ENCODE measurements at places on chromosomes 4 and X.

GRCh38 chr4:60814549-60814948, 385.6 kb upstream of the ADGRL3 start:
- H3K4me3 ChIP-seq = no peak overlapping the region
- no peaks in the 10 kb centered on the region for H3K36me3 ChIP-seq
- no peak for DNase-seq
- H3K27me3 ChIP-seq = no peaks in the 10 kb centered on the region
- H3K27ac ChIP-seq = no peak overlapping the region
- H3K4me1 ChIP-seq = no peaks in the 10 kb centered on the region

GRCh38 chr4:112910109-112910736, 139.2 kb upstream of the ANK2 start:
- no peak overlapping the region for H3K27ac ChIP-seq
- H3K4me1 ChIP-seq = no peaks in the 10 kb centered on the region
- DNase-seq = no peak
- no peak overlapping the region for H3K4me3 ChIP-seq

- peaks cover 13% of the 10 kb centered on the region for H3K4me1 ChIP-seq
- H3K4me3 ChIP-seq = no peak overlapping the region
- no peak for DNase-seq
- no peak overlapping the region for H3K27ac ChIP-seq
- H3K36me3 ChIP-seq = no peaks in the 10 kb centered on the region
Observed at GRCh38 chrX:150880808-150881165, 17.7 kb downstream of the CD99L2 start.

DNA sequence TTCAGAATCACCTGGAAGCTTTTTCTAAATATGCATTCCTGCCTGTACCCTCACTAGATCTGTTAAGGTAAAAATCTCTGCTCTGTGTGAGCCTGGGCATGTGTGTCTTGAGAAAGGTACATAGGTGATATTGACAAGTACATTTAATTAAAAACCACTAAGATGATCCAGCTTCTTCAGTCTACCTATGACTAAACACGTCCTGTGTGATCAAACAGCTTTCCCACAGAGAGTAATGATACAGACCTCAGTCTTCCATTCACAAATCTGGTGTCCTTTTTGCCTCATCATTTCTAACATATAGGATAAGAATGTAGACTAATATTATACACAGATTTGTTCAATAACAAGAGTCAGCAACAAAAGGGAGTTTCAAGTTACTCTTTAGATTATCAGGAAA, 42.6 kb downstream of the GALNT7 start:
- no peaks in the 10 kb centered on the region for H3K4me1 ChIP-seq
- H3K27me3 ChIP-seq = no peaks in the 10 kb centered on the region
- H3K27ac ChIP-seq = no peak overlapping the region

DNA sequence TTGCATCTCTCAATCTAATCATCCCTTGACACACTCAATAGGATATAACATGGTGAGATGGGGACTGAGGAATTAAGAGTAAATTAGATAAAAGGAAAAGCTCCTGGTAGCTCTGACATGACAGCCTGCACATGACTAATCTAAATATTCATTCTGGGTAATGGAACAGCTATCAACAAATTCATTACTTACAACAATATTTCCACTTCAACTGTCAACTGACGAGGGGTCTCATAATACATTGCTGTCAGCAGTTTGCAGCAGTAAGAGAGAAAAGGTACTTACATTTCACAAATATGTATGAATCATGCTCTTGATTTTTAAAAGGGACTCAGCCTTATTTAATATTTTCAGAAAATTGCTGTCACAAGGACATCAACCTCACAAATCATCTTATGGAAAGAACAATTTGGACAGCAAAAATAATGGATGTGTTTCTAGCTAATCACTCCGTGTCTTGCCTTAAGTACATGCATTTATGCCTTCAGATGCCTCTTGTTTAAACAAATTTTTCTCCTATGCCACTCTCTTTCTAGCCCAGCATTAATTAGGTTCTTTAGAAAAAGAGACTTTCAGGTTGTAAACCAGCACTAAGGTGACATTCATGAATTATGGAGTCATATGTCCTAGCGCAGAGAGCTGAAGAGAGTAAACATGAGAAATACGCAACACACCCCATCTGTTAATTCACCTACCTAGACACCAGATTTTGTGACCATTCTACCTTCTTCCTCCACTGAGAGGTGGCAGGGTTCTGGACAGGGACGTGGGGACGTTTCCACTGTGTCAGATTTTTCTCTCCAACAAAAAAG, 99.6 kb upstream of the TMEM150C start:
- no peaks in the 10 kb centered on the region for H3K4me1 ChIP-seq
- H3K27me3 ChIP-seq = no peaks in the 10 kb centered on the region
- no peaks in the 10 kb centered on the region for H3K36me3 ChIP-seq
- no peak overlapping the region for H3K27ac ChIP-seq
- DNase-seq = no peak

GRCh38 chrX:141669689-141670088, 28.9 kb downstream of the SPANXD start:
- no peak overlapping the region for H3K4me3 ChIP-seq
- H3K36me3 ChIP-seq = no peaks in the 10 kb centered on the region
- no peaks in the 10 kb centered on the region for H3K4me1 ChIP-seq
- DNase-seq = no peak

DNA sequence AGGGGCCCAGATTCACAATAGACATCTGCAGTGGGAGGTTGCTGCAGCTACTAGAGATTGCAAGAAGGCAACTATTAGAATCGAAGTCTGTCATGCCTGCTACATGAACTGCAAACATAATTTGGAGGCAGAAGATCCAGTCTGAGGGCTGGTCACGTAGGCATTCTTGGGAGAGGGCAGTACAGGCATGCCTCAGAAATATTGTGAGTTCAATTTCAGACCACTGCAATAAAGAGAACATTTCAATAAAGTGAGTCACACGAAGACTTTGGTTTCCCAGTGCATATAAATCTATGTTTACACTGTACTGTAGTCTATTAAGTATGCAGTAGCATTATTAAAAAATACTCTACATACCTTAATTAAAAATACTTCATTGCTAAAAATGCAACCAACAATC, 585.8 kb upstream of the FAT1 start:
- no peaks in the 10 kb centered on the region for H3K4me1 ChIP-seq
- H3K36me3 ChIP-seq = no peaks in the 10 kb centered on the region
- H3K27ac ChIP-seq = no peak overlapping the region

DNA sequence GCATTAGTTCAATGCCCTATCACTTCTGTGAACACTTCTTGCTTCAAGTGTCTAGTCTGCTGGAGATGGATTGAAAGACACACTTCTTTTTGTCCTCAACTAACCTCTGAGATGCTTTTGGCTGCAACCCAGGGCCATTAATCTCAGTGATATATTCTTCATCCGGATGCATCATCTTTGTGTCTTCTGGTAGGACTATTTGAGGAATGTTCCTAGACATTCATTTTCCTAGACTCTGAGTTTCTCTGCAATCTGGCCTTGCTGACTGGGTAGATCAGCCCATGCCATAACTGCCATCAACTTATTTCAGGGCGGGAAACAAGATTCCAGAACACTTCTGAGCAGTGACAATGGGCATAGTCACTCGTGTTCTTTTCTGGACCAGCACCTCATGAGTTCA, 329.4 kb downstream of the PDGFC start:
- no peaks in the 10 kb centered on the region for H3K27me3 ChIP-seq
- no peak for DNase-seq
- H3K36me3 ChIP-seq = no peaks in the 10 kb centered on the region
- H3K4me1 ChIP-seq = no peaks in the 10 kb centered on the region

GRCh38 chr4:46073778-46074177, 50.1 kb downstream of the GABRG1 start:
- no peak overlapping the region for H3K27ac ChIP-seq
- H3K4me1 ChIP-seq = no peaks in the 10 kb centered on the region
- DNase-seq = no peak
- H3K27me3 ChIP-seq = no peaks in the 10 kb centered on the region

GRCh38 chr4:176949029-176949428, 156.3 kb upstream of the VEGFC start:
- no peaks in the 10 kb centered on the region for H3K27me3 ChIP-seq
- H3K27ac ChIP-seq = no peak overlapping the region
- no peak overlapping the region for H3K4me3 ChIP-seq
- no peak for DNase-seq
- H3K4me1 ChIP-seq = no peaks in the 10 kb centered on the region
- H3K36me3 ChIP-seq = no peaks in the 10 kb centered on the region

- H3K27me3 ChIP-seq = peaks cover 14% of the 10 kb centered on the region
- peak within 1 kb of the TSS; percentile 34 for H3K4me3 ChIP-seq
- peak; percentile 5 for DNase-seq
- no peaks in the 10 kb centered on the region for H3K36me3 ChIP-seq
Observed at GRCh38 chr4:118888666-118889311, at the start of gene SYNPO2. SYNPO2 (plus strand) TSS chr4:118888854; CDS start chr4:118889037, 183 bp downstream.

DNA sequence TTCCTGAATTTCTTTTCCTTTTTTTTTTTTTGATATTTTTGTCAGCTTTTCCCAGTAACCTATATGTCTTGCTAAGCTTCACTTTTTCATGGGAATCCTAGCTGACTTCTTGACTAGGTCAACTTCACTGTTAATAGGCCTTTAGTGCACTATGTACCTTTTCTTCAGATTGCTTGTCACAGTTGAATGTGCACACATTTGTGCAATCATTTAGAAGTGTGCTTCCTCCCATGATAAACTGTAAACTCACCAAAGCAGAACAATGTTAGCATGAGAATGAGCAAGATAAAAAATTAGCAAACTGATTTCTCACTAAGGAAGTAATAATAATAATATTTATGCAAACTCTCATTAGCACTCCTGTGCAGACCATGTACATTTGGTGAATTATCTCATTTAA, 173.2 kb downstream of the PABPC4L start:
- no peak for DNase-seq
- H3K27me3 ChIP-seq = no peaks in the 10 kb centered on the region
- H3K4me3 ChIP-seq = no peak overlapping the region
- no peaks in the 10 kb centered on the region for H3K36me3 ChIP-seq
- no peak overlapping the region for H3K27ac ChIP-seq
- no peaks in the 10 kb centered on the region for H3K4me1 ChIP-seq

GRCh38 chr4:3805731-3806130, 39.5 kb downstream of the ADRA2C start:
- no peak for DNase-seq
- H3K27ac ChIP-seq = no peak overlapping the region
- H3K4me3 ChIP-seq = no peak overlapping the region
- H3K36me3 ChIP-seq = no peaks in the 10 kb centered on the region
- H3K27me3 ChIP-seq = no peaks in the 10 kb centered on the region

- no peaks in the 10 kb centered on the region for H3K27me3 ChIP-seq
- no peaks in the 10 kb centered on the region for H3K4me1 ChIP-seq
- H3K27ac ChIP-seq = no peak overlapping the region
Observed at GRCh38 chrX:118660085-118660484, 67.3 kb upstream of the IL13RA1 start.

DNA sequence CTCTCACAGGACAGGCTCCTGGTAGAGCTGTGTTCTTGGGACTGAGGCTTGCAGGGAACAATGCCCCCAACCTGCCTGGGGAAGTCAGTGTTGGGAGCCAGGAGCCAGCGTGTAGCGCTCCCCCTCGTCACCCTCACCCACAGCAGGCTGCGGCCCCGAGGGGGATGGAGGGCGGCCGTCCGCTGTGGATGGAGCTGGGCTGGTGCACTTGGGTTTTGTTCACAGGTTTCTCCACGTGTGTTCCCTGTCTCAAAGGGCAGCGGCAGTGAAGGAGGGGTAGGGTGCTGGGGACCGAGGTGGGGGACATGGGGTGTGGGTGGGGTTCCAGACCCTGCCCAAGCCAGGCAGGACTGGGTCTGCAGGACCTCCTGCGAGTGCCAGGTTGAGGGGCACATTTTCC, 69.1 kb downstream of the RGS12 start:
- H3K4me1 ChIP-seq = no peaks in the 10 kb centered on the region
- DNase-seq = no peak

- H3K27ac ChIP-seq = no peak overlapping the region
- H3K36me3 ChIP-seq = no peaks in the 10 kb centered on the region
- H3K27me3 ChIP-seq = no peaks in the 10 kb centered on the region
- H3K4me3 ChIP-seq = no peak overlapping the region
- no peak for DNase-seq
- H3K4me1 ChIP-seq = no peaks in the 10 kb centered on the region
Observed at GRCh38 chrX:40394302-40394701, 186.5 kb upstream of the ATP6AP2 start.

- H3K36me3 ChIP-seq = no peaks in the 10 kb centered on the region
- peaks cover 28% of the 10 kb centered on the region for H3K4me1 ChIP-seq
- H3K4me3 ChIP-seq = peak overlapping the region; percentile 77
- no peak for DNase-seq
Observed at GRCh38 chrX:135984256-135984655, 979 bp upstream of the SLC9A6 start.

GRCh38 chrX:151175283-151176062, 911 bp upstream of the GPR50 start:
- H3K27me3 ChIP-seq = no peaks in the 10 kb centered on the region
- no peaks in the 10 kb centered on the region for H3K36me3 ChIP-seq
- no peak overlapping the region for H3K4me3 ChIP-seq
- no peak for DNase-seq

Measured in CD8-positive, alpha-beta memory T cell (primary cell).